ENCODE measurements at places on chromosomes 1 and 21. TPM values are rescaled to one million over a fixed set of nuclear protein-coding genes. Genes with fewer than 3 reads are reported as not detected.

DNA sequence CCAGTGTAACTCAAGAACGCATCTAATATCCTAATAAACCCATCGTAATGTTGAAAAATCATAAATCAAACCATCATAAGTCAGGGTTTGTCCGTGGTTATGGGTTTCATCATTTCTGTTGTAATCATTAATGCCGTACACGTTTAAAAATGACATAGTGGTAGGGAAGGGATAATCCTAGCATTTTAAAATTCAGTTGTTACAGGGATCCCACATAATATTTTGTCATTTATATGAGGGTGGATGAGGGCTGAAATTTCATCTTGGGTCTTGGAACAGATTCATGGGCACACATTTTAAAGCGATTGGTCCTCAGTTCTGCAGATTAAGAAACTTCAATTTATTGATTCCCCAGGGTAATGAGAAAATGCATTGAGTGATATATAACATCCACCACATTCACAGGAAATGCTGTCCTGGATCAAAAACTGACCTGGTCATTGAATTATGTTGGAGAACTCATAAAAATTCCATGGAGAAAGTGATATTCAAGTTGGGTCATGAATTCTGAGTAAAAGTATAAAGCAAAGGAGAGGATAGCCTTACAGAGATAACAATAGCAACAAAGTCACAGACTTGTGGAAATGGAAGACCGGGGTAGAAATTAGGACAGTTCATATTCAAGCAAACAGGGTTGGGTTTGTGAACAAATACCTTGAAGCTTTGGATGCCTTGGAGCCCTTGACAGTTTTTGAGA is 1527.3 kb upstream of the TPTE start:
- DNase-seq, result no peak

The OR6K3 gene
- total RNA-seq, result not detected

DNA sequence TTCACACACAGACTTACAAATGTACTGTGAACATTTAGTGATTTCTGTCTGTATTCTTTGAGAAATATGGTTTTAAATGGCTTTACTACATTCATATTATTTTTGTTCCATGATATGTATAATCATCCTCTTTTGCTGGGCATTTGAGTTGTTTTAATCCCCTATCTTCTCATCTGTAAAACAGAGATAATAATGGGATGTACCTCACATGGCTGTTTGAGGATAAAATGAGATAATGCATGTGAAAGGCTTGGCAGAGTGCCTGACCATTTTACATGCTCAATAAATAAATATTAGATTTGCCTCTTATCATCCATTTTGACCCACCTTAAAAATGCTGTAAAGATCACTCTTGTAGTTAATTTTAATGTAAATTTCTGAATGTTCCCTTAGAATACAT is 197.2 kb downstream of the C1orf94 start:
- no peak for DNase-seq

- DNase-seq, result no peak
Measured at GRCh38 chr1:157147906-157148700, 9.9 kb upstream of the ETV3 start.

- DNase-seq, result no peak
Measured at GRCh38 chr1:56081173-56081572, 498.2 kb downstream of the PLPP3 start.

The CLDN17 gene
- not detected for total RNA-seq

Measured in prostate gland (tissue), 2 donors.